CD4-positive, alpha-beta T cell (primary cell): ENCODE measurements at places on chromosomes 1 and 21.
A peak's percentile ranks its signal among the peaks of the same experiment; 100 is the strongest.

GRCh38 chr1:12496154-12496961 lies 121.7 kb downstream of the DHRS3 start:
- DNase-seq: no peak

DNA sequence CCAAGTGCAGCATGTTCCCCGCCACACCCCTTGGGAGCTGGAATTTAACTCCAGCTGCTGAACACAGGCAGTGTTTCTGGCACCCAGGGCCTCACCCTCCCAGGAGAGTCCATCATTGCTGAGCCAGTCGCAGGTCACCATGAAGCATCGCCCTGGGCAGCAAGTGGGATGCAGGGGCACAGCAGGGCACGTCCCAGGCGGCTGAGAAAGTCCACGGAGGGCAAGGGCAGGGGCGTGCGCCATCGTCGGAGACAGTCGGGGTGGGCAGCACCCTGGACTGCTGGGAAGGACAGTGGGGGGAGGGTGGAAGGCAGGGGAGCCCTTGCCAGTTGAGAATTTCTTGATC lies 69.2 kb upstream of the PDE9A start:
- no peak for DNase-seq

DNA sequence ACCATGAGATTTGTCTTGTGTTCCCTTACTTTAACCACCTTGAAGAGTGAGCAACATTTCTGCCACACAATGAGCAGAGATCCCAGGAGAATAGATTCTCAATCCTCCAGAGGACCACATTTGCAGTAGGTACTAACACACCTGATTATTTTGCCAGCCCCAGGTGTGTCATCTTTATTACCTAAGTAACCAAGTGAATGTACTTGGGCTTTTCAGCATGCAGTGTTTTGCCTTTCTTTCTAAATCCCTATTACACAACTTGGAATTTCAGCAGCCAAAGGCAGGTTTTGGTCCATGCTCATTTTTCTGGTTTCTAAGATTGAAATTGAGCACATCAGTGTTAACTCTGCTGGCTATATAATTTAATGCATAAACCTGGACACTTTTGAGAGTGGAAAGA lies 43.2 kb upstream of the ST6GALNAC5 start:
- DNase-seq: no peak

DNA sequence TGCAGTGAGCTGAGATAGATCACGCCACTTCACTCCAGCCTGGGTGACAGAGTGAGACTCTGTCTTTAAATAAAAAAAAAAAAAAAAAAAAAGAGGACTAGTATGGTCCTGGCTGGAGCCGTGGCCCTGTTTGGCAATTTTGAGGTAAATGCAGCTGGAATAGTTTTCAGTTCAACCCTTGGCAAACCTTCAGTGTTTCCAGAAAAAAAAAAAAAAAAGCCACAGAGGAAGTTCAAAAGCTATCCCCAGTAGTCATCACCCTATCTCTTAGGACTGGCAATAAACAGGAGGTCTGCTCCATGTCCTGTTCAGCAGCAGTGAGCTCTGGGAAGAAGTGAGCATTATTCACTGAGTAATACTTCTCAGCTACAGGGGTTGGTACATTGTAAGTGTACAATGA lies 56.8 kb upstream of the ERRFI1 start:
- no peak for DNase-seq

- no peak for DNase-seq
Measured at GRCh38 chr1:43121256-43121900, 50.7 kb downstream of the EBNA1BP2 start.

- DNase-seq: no peak
Measured at GRCh38 chr1:198604975-198605374, 33.9 kb upstream of the PTPRC start.

GRCh38 chr1:232982238-232982944 lies 32.0 kb downstream of the NTPCR start:
- DNase-seq: no peak

- no peak for DNase-seq
Measured at GRCh38 chr21:44477712-44478111, 22.4 kb downstream of the LRRC3 start.

- no peak for DNase-seq
Measured at GRCh38 chr1:115666702-115667101, 24.9 kb downstream of the VANGL1 start.

DNA sequence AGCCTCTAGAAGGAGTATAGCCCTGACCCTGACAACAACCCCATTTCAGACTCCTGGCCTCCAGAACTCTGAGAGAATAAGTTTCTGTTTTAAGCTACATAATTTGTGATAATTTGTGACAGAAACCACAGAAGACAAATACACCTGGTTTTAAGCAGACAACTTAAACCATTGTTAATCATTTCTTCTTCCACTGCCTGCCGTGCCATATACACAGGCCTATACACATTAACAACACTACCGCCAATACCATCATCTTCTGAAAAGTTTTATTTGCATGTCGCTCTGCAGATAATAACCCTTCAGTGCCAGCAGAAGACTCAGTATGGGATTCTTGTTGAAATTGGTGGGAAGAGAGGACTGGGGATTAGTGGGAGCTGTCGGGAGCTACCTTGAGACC lies 39.9 kb upstream of the KRTAP19-8 start:
- no peak for DNase-seq

DNA sequence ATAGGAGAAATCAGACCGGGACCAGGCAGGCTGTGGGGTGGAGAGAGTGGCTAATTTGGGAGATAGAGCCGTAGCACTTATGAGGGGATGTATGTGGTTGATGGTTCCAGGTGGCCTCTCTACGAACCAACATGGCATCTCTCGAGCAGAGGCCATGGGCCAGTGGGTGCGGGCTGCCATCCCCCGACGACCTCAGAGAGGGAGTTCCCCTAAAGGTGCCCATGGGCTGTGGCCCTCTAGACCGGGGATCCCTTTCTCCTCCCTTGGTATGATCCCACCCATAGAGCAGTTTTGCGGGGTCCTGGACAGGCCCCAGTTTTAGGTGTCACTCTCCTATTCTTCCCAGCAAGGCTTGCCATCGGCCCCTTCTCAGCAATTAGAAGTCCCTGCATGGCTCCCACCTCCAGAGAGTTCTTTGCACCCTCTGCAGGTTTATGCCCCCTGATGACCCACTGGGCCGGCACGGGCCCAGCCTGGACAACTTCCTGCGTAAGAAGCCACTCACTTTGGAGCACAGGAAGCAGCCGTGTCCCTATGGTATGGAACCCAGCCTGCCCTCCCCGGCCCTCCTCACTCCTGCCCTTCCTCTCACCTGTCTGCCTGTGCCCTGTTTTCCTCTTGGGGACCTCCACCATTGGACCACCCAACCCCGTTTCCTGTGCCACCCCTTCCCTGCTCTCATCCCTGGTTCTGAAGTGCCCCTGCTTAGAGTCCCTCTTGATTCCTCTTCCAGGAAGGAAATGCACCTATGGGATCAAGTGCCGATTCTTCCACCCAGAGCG lies 7.8 kb downstream of the ZC3H12A start:
- no peak for DNase-seq

- peak; percentile 62 for DNase-seq
Measured at GRCh38 chr1:101288491-101288944, 51.7 kb downstream of the S1PR1 start.

DNA sequence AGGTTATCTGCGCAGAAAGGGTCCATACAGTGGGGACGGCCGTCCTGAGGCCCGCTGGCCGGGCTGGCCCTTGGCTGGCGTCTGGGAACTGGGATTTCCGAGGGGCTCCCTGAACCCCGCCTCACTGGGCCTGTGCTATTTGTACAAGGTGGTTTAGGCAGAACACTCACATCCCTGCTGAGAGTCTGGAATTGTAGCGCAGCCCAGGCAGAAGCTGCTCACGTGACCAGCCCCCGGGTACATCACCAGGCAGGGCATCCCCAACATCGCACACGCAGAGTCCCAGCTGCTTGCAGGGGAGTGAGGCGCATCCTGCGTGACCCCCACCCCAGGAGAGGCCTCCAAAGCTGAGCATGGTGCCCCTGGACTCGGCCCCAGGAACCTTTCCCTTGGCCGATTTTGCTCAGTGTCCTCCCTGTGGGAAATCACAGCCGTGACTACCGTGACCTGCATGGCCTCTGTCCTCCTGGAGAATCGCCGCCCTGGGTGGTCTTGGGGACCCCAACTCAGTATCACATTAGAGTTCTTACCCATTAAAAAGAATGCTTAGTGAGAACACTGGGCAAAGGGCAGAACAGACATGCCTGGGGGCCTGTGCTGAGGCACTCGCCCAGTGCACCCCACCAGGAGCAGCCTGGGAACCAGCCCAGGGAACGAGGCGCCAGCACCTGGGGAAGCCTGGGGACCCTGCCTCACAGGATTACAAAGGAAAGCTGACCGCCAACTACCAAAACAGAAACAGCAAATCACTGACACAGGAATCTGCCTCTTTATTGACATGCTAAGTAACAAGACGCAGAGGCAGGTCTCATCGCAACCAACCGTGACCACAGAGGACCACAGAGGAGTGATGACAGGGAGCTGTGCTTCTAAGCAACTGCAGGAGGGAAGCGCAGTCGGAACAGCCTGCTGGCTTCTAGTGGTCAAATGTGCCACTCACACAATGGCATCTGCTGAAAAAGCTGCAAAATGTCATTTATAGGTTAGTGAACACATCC lies 33.5 kb downstream of the UBE2G2 start:
- DNase-seq: no peak

GRCh38 chr1:79568411-79568810 lies 561.9 kb upstream of the ADGRL4 start:
- DNase-seq: no peak

GRCh38 chr1:174791863-174792262 lies 207.9 kb upstream of the CACYBP start:
- DNase-seq: no peak

- no peak for DNase-seq
Measured at GRCh38 chr1:84887261-84887934, 5.6 kb downstream of the LPAR3 start.

GRCh38 chr1:201842472-201843027 lies 13.6 kb downstream of the IPO9 start:
- DNase-seq: no peak

GRCh38 chr1:205936311-205936710 lies 6.9 kb downstream of the SLC26A9 start:
- DNase-seq: no peak

DNA sequence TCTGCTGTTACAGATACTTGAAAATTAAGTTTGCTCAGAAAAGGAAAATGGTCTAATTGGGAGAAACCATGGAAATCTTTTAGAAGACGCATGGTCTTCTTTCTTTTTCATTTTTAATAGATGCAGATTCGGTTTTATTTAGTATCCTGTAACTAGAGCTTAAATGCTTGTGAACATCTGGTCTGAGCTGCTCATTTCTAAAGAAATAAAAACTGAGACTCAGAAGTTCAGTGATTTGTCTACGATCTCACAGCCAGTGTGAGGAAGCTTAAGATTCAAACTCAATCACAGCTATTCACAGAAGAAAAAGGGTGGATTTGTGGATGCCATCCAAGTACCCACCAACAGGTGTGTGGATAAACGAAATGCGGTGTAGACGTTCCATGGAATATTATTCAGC lies 80.0 kb upstream of the TIAM1 start:
- no peak for DNase-seq

DNA sequence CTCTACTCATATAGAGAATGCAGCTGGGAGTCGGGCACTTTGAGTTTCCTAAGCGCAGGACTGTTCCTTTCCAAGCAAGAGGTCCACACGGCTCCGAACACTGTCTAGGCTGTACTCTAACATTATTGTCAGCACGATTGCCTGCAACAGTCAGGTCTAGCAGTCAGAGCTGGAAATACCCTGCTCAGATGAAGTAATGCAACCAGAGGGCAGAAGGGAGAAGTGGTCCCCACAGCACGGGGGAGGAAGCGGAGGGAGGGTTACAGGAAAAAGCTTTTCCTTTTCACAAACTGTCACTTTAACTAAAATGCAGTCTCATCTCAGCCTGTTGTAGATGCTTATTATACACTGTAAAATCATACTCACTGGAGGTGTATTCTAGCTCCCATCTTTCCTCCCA lies 98.9 kb upstream of the SLC44A3 start:
- DNase-seq: peak; percentile 60

- DNase-seq: no peak
Measured at GRCh38 chr1:208475951-208476845, 232.0 kb upstream of the PLXNA2 start.

DNA sequence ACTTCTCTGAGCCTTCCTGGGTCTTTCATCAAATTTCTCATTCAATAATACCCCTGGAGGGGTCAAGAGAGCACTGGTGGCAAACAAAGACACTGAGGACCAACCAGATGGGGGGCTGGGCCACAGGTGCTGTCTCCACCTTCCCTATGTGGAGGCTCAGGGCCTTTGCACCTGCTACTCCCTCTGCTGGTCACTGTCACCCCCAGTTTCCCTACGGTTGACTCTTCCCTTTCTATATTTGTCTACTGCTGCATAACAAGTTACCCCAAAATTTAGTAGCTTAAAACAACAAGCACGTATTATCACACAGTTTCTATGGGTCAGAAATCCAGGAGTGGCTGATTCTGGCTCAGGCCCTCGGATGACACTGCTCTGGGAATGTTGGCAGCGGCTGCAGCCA lies 138.8 kb upstream of the RUNX3 start:
- DNase-seq: peak; percentile 41

- DNase-seq: no peak
Measured at GRCh38 chr21:41061701-41062100, 106.3 kb upstream of the BACE2 start.

GRCh38 chr1:25064465-25065240 lies 134.6 kb upstream of the RUNX3 start:
- no peak for DNase-seq
